Amniotic stem cell (primary cell): ENCODE measurements at places on chromosomes 2 and 18.

- DNase-seq, result no peak
Measured at GRCh38 chr2:128439791-128440665, 121.4 kb upstream of the HS6ST1 start.

DNA sequence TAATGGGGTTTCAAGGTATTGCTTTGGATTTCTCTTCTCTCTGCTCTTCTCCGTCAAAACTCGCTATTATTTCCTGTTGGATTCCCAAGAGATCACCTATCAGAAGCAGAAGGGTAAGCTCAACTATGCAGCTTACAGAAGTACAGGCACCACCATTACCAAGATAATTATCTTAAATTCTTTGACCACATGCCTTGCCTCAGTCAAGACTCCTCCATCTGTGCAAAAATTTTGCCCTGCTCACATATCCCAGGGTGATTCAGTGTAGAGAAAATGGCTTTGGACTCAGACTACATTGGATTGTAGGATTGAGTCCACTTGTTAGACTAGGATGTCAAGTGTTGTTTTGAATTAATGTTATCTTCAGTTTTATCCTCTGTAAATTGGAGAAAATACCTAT lies 698.7 kb downstream of the TDRD15 start:
- DNase-seq, result no peak

- DNase-seq, result no peak
Measured at GRCh38 chr2:54997826-54998225, 52.4 kb downstream of the RTN4 start.

GRCh38 chr2:145593280-145593679 lies 1073.4 kb upstream of the ZEB2 start:
- no peak for DNase-seq

- no peak for DNase-seq
Measured at GRCh38 chr2:106175086-106175850, 18.8 kb downstream of the UXS1 start.

DNA sequence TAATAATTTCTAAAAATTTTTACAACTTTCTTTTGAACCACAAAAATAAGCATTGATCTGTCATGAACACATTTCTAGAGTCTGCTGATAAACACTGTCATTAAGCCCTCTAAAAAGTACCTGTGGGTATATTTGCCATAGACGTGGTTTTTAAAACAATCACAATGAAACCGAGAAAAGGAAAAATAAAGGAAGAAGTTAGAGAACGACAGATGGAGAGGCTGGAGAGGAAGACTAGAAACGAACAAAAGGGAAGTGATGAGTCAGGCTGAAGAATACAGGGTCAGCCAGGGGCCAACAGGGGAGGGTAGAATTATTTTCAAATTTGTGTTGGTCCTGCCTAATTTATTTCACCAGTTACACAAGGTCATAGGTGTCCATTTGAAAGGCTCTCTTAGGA lies 62.0 kb downstream of the MYL12B start:
- no peak for DNase-seq

DNA sequence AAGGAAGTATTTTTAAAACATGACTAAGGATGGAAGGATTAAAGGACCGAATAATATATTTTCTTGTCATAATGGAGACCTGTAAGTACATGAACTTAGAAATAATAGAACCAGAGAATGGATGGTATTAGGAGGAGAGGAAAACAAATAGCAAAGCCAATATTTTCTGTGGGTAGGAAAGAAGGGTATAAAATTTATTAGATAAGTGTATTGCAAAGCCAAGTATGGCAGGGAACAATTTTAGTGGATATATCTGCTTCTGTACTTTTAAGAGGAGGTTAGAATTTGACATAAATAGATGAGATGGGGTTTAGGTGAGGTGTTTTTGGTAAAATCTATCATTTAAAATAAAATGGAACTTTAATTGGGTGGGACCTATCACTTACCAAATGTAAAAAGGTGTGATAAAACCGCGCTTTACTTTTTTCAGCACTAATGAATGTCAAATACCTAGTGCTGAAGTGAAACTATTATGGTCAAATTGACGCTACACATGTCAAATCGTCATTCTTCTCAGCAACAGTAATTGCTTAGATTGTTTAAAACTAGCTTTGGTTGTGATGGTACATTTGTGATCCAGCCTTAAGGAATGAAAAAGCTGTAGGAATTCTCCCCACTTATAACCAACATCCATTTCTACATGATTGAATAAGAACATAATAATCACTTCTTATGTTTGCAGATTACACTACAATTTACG lies 78.1 kb upstream of the ZEB2 start:
- DNase-seq, result no peak

DNA sequence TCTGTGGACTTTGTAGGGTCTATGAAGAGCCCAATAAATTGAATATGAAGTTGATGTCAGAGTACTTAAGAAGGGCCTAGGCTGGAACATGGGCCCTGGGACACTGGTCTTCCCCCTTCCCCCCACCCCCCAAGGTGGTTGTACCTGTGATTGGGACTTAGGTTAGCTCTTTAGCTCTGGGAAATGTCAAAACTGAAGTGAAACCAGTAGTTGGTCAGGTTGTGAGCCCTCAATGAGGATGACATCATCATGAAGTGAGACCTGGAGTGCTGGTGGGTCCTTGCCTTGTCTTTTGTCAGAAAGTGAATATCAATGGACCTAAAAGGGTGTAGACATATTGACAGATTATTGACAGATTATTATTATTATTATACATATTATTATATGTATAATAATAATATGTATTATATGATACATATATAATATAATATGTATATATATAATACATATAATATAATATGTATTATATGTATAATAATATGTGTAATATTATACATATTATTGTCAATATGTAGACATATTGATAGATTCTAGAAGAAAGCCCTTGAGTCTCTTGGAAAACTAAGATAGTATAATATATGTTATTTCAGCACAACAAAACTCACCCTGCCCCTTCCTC lies 5.4 kb downstream of the MARS2 start:
- no peak for DNase-seq

- no peak for DNase-seq
Measured at GRCh38 chr2:219178377-219179175, 501 bp downstream of the RETREG2 start.

DNA sequence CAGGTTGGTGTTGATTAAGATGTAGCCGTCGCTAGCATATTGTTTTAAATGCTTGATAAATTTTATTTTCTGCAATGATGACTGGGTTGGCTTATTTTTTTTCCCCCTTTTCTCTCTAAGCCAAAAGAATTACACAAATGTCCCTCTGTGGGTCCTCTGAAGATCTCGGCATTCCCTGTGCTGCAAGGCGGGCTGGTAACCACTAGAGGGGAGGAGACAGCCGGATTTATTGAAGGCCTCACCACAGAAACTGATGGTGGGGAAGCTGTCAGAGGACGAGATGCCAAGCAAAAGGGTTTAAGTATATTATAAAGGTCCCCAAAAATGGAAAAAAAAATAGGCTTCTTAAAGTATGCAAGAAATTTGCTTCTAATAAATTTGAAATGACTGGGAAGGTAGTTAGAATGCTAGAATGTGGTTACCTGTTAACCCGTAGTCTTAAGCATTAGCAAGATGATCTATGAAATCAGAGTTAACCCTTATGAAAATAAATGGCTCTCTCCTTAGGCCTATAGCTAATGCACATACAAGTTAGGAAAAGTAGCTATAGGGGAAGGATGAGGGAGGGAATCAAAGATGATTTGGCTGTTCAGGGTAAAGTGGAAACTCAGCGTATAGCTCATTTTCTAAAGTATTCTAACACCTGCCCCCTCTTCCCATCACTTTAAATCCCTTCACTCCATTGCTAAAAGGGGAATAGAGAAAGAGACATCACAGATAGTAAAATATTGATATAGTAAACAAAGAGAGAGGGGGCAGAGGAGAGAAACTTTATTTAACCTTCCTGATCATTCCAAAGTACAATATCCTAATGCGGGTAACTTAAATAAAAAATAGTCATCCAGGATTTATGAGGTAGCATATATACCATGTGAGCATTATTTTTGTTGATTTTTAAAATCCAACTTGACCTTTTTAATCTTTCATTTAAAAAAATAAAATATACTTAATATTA lies 894.5 kb upstream of the POU3F3 start:
- no peak for DNase-seq

- DNase-seq, result no peak
Measured at GRCh38 chr2:212484563-212485080, 54.0 kb downstream of the ERBB4 start.

- DNase-seq, result peak; percentile 8
Measured at GRCh38 chr2:186995092-186995491, 146.1 kb upstream of the ZSWIM2 start.

- no peak for DNase-seq
Measured at GRCh38 chr18:55387139-55387984, 200.6 kb downstream of the TCF4 start.

- DNase-seq, result no peak
Measured at GRCh38 chr2:214536625-214537024, 125.8 kb downstream of the VWC2L start.

DNA sequence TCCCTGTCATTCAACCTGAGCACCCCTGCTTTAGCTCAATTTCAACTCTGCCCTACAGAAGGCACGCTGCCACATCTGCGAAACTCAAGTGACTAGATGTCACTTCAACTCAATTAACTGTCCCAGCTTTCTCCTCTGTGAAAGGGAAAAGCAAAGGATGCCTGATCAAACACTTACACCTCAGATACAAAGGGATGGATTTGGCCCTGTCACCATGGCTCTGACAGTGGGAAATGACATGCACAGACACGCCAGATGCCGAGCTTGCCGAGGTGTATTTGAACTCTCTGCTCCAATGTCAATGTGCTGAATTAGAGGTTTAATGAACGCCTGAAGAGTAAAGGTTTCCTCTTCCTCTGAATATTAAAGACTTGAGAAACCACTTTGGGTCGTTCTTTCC lies 481.1 kb downstream of the CBLN2 start:
- DNase-seq, result no peak

GRCh38 chr2:102735416-102736109 lies 26.3 kb upstream of the TMEM182 start:
- DNase-seq, result no peak

- no peak for DNase-seq
Measured at GRCh38 chr2:72291059-72291458, 143.4 kb upstream of the CYP26B1 start.

- DNase-seq, result no peak
Measured at GRCh38 chr2:20919297-20919800, 96.4 kb upstream of the LDAH start.

DNA sequence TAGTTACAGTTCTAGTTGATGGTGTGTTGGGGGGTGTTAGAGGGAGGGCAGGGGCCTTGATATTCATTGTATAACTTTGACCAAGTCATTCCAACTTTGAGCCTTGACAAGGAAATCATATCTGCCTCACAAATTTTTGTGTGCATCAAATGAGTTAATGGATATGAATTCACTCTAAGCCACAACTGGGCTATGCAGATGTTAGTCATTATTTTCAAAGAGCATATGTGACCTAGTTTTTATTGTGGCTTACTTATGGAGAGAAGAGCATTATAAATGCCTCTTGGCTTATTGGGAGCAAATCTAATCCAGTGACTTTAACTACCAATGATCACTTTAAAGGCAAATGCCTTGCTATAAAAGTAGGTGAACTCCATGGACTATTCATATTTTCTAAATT lies 250.2 kb downstream of the LPIN1 start:
- peak; percentile 4 for DNase-seq

- no peak for DNase-seq
Measured at GRCh38 chr2:63755216-63755615, 86.5 kb upstream of the UGP2 start.

DNA sequence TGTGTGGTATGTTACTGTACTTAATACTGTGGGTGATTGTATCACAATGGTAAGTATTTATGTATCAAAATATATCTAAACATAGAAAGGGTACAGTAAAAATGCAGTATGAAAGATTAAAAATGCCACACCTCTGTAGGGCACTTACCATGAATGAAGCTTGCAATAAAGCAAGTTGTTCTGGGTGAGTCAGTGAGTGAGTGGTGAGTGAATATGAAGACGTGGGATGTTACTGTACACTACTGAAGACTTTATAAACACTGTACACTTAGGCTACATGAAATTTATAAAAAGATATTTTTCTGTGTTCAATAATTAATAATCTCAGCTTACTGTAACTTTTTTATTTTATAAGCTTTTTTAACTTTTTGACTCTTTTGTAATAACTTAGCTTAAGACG lies 1162.4 kb upstream of the NRXN1 start:
- DNase-seq, result no peak

DNA sequence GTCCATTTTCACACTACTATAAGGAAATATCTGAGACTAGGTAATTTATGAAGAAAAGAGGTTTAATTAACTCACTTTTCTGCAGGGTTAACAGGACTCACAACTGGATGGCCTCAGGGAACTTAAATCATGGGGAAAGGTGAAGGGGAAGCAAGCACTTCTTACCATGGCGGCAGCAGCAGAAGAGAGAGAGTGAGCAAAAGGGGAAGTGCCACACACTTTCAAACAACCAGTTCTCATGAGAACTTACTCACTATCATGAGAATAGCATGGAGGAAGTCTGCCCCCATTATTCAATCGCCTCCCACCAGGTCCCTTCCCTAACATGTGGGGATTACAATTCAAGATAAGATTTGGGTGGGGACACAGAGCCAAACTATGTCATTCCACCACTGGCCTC lies 55.1 kb upstream of the NETO1 start:
- DNase-seq, result no peak

GRCh38 chr2:219269362-219270054 lies 9.7 kb upstream of the DNAJB2 start:
- no peak for DNase-seq

- no peak for DNase-seq
Measured at GRCh38 chr2:85753525-85754312, at the start of gene ATOH8. Gene ATOH8 (plus strand): TSS chr2:85753991. CDS start chr2:85754190, 199 bp downstream.
